AG08396 (cell line): ENCODE measurements at places on chromosomes 4 and X.

- DNase-seq, result no peak
These were observed 1768.5 kb downstream of the PCDH7 start for GRCh38 chr4:32488690-32489089.

- peak; percentile 83 for DNase-seq
These were observed 21.8 kb downstream of the SPRY1 start for GRCh38 chr4:123418351-123418931.

DNA sequence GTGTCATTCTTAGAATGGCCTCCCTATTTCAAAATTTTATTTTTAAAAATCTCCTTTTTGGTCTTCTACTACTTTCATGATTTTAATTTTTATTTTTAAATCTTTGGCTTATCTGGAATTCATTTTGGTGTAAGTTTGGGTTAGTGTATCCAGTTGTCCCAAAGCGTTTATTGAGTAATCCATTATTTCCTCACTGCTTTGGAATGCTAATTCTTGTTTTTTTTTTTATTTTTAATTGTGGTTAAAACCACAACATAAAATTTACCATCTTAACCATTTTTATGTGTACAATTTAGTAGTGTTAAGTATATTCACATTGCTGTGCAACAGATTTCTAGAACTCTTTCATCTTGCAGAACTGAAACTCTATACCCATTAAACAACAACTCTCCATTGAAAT, 8.7 kb downstream of the CITED1 start:
- DNase-seq, result no peak

- no peak for DNase-seq
These were observed 103.9 kb downstream of the USP9X start for GRCh38 chrX:41189156-41189555.

GRCh38 chr4:145501051-145501660, 19.5 kb downstream of the SMAD1 start:
- no peak for DNase-seq

GRCh38 chrX:153342762-153343558, 9.0 kb downstream of the ZNF275 start:
- DNase-seq, result no peak
